ENCODE measurements at places on chromosomes 5 and 9.

- no peak for DNase-seq
Observed at GRCh38 chr9:20512636-20513035, 109.7 kb downstream of the MLLT3 start.

DNA sequence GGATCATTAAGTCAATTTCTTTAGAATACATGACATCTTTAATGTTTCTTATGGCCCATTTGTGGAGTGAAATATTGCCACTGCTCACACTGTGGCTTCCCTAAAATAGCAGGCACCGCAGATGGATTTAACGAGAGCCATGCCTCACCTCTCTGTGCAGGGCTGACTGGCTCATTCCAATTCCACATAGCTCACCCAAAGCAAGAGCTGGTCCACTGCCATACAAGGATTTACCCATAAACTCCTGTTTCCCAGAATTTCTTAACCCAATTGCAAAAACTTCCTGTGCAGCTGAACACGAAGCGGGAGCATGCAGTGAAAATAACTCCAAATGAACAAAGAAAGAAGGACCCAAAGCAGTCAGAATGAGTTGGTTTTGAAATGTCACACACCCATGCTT, 159.5 kb downstream of the BAAT start:
- no peak for DNase-seq

- DNase-seq, result no peak
Observed at GRCh38 chr5:104914536-104915070, 1352.0 kb upstream of the NUDT12 start.

DNA sequence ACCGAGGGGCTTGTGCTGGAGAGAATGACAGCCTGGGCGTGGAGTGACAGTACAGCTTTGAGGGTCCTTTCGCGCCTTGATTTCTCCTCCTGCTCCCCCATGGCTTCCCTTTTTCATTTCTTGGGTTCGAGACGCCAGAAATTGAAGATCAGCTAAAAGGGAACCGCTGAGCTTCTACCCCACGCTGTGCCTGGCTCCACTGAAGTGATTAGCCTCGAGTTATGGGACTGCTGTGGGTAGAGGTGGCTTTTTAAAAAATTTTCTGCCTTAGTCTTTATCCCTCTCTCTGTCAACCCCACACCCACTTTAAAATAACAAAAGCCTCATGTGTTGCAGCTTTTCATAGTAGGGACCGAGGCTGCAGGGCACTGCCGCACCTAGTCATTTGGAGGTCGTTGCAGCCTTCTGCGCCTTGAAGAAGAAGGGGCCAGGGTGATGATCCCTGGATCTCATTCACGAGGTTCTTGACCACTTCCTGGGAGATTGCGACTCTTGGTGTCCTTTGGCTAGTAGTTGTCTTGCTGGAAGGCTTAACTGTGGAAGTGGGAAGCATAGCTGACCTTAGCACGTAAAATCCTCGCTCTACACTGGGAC, 603 bp downstream of the PPIP5K2 start:
- DNase-seq, result no peak

DNA sequence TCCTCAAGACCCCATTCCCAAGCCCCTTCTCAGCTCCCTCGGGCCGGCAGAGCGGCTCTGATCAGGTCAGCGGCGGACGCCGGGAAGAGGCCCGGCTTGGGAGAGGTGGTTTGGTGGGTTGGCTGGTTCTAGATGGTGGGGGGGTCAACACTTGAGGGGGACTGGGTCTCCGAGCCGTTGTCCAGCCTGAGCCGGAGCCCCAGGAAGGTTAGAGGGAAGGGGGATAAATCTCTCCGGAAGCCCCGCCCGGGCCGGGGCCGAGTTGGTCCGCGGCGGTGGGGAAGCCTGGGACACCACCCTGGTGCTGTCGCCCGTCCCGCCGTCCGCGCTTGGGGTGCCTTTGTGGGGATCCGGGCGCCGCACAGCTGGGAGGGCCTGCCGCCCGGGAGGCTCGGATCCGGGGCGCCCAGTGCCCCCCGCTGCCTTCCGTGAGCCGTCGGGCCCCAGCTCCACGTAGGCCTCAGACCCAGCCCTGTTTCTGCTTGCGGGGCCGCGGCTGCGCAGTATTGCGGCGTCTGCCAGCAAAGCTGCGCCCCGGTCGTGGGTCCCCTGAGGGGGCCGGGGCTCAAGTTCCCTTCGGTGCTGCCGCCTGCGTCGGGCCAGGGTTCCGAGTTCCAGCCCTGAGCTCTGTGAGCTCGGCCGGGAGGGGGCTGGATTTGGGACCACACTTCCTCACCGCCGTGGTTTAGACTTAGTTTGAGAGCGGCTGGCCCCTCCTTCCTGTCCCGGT, 542 bp upstream of the TRIM52 start:
- DNase-seq, result peak; percentile 74

GRCh38 chr9:130396581-130396980, 48.2 kb upstream of the ASS1 start:
- DNase-seq, result no peak

- DNase-seq, result no peak
Observed at GRCh38 chr9:129455151-129455995, 165.5 kb downstream of the C9orf50 start.

GRCh38 chr9:35790385-35791296, 750 bp upstream of the NPR2 start:
- peak; percentile 37 for DNase-seq

- DNase-seq, result no peak
Observed at GRCh38 chr5:24649531-24649930, 4.8 kb upstream of the CDH10 start.

- no peak for DNase-seq
Observed at GRCh38 chr5:158802941-158803341, 296.8 kb downstream of the EBF1 start.

DNA sequence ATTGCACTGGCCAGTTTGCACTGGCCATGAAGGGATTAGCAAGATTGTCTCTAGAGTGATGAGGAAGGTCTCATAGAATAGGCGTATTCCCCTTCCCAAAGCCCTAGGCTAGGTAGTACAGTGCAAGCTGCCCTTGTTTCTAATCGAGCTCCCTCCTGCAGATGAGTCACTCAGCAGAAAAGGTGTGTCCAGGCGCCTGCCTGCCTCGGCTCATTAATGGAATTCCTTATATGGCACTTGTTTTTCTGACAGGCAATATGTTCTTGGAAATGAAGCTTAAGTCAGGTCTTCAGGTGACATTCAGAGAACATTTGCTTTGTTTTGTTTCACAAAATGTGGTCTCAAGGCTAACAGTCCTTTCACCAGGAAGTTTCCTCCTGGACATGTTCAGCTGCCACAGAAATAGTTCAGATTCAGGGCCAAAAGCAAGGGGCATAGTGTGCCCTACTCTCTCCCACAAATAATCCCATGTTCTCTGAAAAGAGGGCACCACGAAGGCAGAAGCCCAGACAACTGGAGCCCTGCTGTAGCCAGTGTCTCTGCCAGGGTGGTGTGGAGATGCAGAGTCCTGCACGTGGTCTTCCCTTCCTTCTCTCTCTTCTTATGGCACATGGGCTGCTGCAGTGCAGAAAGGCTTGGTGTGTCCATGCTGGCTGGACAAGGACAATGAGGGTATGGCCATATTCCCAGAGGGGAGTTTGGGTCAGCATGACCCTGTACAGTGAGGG, 281.1 kb upstream of the MAP3K1 start:
- no peak for DNase-seq

DNA sequence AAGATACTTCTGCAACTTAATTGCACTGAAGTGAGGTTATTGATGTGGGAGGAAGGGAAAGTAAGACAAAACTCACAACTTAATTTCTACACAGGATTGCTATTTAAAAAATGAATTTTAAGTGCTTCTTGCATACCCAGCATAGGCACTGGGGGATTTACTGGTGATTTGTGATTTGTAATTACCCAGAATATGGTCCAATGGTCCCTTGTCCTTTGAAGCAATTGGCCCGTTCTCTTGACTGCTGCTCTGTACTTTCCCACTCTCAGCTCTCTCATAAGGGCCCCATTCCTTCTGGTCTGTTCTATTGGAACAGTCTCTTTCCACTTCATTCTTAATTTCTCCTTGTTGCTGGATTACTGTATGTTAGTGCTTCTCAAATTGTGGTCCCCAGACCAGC, 75.4 kb upstream of the SPATA31D4 start:
- DNase-seq, result no peak

All from hematopoietic multipotent progenitor cell (in vitro differentiated cells).